Stimulated activated CD4-positive, alpha-beta T cell treated with anti-CD3 and anti-CD28 coated beads, Interleukin-1b, Interleukin-23, amount 100 ng/mL, for 48 hours (primary cell): ENCODE measurements at places on chromosomes 16 and 17.
A peak's percentile ranks its signal among the peaks of the same experiment; 100 is the strongest.

DNA sequence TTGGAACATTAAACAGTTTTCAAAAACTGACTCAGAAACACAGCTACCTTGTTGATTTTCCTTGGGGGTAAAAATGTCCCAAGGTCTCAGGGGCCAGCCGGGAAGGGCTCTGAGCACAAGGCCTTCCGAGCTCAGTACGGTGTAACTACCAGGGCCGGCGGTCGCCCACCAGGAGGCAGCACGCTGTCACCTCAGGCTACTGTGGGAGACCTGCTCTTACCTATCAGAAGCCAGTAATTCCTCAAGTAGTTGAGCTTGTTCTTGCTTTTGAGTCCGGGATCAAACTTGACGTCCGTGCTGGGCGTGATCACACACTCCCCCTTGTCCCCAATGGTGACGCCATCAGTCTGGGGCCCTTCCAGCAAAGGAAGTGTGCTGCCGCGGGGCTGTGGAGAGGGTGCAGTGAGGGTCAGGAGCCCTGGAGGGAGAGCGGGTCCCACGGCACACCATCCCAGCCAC, 43.4 kb upstream of the ICAM2 start:
- DNase-seq: peak; percentile 60

GRCh38 chr16:70730031-70730430, 44.2 kb upstream of the MTSS2 start:
- no peak for DNase-seq

DNA sequence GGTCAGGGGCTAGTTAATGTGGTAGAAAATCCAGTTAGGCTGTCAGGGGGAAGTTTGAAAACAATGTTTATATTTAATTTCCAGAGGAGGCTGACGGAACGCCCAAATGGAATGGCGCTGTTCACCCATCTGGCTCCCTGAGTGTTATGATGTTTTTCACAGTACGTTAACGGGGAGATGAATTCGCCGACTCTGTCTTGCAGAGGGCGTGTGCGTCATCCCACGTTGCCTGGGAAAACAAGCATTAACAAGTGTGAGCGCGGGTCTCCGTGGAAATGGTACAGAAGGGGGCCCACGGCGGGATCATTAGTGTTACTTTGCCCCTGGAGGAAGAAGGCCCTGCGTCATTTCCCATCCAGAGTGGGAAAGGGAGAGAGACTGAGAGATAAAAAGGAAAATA, 29.6 kb downstream of the RGS9 start:
- DNase-seq: no peak

GRCh38 chr17:83079352-83079747, at the start of gene METRNL:
Gene METRNL (plus strand): TSS chr17:83079609. CDS start chr17:83079816, 207 bp downstream.
- peak; percentile 64 for DNase-seq

DNA sequence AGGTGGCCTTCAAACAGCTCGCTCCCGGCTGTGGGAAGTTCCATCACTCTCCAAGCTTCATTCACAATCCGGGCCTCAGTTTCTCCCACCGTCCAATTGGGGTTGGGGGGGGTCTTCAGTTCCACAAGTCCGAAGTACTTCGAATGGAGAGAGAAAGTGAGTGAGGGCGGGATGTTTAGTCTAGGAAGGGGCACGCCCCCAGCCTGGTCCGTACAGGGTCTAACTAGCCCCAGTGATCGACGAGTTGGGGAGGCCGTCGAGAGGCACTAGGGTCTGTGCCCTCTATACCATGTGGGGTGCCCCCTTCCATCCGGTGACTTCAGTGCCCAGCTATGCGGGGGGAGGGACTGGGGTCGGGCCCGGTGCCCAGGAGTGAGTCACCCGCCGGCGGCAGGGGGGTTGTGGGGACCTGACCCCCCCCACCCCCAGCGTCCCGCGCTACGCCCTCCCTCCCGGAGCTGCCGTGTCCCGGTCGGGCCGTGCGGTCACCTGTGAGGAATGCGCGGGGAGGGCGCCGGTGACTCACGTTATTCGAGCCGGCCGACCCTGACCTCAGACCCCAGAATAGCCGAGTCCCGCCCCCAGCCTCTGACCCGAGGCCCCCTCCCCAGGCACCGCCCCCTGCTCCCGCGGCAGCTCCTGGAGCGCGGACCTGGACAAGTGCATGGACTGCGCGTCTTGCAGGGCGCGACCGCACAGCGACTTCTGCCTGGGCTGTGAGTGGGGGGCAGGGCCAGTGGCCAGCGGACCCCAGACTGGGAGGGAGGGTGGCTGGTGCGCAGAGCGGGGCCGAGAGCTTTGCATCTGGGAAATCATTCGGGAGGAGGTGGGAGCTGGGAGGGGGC, 658 bp downstream of the TNFRSF12A start:
- peak; percentile 50 for DNase-seq

DNA sequence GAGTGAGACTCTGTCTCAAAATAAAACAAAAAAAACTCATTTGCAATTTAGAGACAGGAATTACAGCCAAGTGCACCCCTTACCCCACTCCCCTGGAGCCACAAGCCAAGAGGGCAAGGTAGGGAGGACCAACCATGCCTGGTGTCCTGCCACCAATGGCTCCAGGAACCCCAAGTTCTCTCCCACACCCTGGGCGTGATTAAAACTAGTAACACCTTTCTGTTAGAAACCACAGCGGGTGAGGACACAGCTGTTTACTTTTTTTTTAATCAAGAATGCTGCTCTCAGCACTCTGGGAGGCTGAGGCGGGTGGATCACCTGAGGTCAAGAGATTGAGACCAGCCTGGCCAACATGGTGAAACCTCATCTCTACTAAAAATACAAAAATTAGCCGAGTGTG, 38.1 kb downstream of the ANKRD11 start:
- no peak for DNase-seq

DNA sequence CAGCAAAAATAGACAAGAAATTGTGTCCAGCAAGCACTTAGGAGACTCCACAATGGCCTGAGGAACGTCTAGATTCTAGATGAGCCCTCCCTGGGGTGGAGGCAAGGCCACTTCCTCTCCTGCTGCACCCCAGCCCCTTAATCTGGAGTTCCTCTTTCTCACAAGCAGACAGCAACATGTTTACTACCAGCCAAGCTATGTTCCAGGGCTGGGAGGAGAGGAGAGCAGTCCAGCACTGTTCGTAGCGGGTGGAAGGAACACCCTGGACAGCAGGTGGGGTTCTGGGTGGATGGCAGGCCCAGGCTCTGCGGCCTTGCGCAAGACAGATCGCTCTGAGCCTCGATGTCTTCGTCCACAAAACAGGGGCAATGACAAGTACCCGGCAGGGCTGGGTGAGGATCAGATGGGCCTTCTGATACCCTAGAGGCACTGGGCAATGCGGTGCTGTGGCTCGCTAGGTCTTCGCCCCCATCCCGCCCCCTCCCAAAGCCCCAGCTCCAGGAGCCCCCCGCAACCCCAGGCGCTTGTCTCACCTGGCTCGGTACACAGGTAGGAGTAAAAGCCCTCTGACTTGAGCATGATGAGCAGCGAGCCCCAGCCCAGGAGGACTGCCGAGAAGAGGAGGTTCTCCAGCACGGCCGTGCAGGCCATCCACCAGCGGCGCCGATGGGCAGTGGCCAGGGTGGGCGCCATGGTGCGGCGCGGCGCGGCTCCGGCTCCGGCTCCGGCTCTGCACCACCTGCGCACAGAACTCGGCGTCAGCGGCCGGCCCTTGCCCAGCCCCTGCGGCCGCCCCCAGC, 1.3 kb downstream of the SLC43A2 start:
- DNase-seq: no peak

DNA sequence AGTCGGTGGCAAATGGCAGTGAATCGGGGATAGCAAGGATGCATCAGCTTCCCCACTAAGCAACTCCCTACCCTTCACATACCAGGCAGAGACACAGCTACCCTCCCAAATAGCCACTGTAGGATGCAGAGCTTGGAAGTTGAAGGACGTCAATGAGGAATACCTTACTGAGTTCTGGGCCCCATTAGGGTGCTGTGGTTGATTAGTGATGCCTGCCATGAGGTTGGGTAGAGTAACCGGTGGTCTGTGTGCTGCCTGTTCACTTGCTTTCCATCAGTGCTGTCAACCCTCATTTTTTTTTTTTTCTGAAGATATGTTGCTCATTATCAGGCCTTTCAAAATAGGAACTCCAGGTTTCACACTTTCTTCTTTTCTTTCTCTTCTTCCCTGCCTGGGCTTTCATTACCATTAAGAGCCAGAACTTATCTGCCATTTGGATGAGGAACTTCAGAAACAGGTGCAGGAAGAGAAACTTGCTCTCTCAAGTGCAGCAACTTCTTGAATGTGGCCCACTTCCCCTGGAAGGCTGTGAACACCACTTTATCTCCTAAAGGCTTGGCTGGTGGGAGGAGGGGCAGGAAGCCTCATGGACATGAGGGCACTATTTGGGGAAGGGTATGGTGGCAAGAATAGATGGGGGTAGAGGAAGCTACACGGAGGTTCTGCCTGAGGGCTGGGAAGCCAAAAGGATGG, 183.5 kb downstream of the NTN1 start:
- no peak for DNase-seq

- DNase-seq: no peak
These were observed 3.6 kb downstream of the C17orf58 start for GRCh38 chr17:67992548-67993152.

DNA sequence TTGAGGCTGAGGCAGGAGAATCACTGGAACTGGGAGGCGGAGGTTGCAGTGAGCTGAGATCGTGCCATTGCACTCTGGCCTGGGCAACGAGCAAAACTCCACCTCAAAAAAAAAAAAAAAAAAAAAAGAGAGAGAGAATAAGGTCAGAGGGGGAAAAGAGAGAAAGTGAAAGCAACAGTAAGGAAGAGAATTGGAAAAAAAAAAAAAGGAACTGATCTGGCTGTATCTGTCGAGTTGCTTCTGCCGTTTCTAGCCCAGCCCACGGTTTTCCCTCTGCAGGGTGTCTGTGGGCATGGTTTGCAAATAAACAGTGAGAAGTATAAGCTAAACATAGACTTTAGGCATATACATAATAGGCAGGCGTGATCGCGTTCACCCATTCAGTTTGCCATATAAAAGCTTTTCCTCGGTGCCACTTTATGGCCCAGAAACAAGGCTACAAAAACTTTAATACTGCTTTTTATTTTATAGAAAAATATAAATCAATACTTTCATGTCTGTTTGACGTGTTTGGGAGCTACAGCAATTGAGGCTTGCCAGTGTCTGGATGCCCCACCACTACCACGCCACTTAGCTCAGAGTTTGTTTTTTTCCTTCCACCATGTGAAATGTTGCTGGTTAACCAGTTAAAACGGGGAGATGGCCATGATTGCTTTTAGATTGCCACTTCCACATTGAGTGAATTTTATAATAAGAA, 436.7 kb downstream of the MAF start:
- no peak for DNase-seq

DNA sequence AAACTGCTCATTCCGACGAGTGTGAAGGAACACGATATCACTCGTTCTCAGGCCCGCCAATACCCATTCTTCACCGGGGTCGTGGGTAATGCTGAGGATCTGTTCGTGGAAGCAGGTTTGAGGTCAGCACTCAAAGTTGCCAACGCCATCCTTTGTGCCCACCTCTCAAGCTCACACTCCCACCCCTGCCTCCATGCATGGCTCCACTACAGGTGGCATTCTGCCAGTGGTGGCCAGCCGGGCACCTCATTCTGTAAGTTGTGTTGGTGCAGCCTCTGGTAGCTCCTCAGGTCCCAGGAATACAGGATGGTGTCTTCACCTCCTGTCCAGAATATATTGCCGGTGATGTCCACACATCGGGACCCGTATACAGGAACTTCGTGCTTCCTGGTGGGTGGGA, 10.7 kb downstream of the TLE7 start:
- DNase-seq: no peak

DNA sequence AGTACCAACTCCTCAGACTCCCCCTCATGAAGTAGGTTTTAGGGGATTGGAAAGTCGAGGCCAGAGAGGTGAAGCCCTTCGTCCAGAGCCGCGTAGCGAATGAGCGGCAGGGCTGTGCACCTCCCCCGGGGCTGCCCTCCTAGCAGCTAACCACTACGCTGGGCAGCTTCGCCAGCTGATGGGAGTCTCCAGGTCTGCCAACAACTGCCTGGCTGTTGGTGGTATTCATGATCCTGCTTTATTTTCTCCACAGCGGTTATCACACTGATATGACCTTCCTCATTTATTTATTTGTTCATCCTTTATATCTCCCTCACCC, 773 bp upstream of the NETO2 start:
- no peak for DNase-seq

GRCh38 chr17:7293159-7293558, 1.3 kb downstream of the YBX2 start:
- no peak for DNase-seq

DNA sequence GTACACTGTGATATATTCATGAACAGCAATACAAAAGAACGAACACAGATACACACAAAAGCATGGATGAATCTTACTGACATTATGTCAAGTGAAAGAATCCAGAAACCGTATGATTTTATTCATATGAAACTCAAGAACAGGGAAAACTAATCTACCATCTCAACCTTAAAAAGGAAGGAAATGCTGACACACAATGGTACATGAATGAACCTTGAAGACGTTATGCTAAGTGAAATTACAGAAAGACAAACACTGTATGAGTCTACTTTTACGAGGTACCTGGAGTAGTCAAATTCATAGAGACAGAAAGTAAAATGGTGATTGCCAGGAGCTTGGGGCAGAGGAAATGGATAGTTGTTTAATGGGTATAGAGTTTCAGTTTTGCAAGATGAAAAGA, 8.7 kb upstream of the PRKCB start:
- no peak for DNase-seq

GRCh38 chr16:62036101-62036801, at the start of gene CDH8:
Gene CDH8 (minus strand): TSS chr16:62036438. CDS start chr16:62021403, 15,035 bp downstream.
- no peak for DNase-seq

- no peak for DNase-seq
These were observed 80.7 kb downstream of the PLD6 start for GRCh38 chr17:17125136-17126084.

DNA sequence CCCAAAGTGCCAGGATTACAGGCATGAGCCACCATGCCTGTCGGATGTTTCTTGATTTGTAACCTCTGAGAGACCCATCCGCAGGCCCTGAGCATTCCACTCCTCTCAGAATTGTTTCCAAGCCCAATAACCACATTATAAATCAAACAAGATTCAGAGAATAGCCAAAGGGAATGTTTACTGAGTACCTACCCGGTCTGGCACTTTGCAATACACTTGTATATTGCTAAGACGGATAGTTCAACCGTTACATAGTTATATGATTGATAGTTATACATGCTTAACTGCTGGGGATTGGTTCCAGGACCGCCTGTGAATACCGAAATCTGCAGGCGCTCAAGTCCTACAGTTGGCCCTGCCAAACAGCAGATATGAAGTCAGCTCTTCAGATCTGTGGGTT, 3.0 kb upstream of the KAT8 start:
- DNase-seq: no peak

GRCh38 chr16:56600398-56600999, 7.9 kb upstream of the MT2A start:
- peak; percentile 25 for DNase-seq

- no peak for DNase-seq
These were observed 553 bp upstream of the CORO6 start for GRCh38 chr17:29623283-29623647.

DNA sequence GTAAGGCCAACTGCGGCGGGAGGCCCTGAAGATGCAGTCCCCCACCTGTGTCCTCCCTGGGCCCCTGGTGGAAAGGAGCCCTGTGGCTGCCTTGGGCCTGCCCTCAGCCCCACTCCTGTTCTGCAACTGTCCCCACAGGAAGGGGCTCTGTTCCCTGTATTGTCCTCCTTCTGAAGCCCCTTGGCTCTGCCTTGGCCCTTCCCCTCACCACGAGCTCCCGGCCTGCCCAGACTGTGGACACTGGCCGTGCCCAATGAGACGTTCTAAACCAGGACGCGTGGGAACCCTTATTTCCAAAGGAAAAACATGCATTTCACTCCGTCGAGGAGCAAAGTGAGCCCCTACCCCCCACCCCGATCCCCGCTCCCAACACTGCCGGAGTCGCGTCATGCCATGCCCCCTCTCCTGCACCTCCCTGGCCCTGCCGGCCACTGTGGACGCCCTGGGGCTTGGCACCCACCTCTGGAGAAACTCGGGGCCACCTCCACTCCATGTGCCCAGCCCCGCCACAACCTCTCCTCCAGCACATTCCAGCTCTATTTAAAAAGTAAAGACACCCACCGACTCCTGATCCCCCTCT, 13.5 kb upstream of the PNPO start:
- no peak for DNase-seq
